ENCODE measurements at places on chromosomes 1 and 21. TPM values are rescaled to one million over a fixed set of nuclear protein-coding genes. Genes with fewer than 3 reads are reported as not detected.

- DNase-seq, result no peak
Observed at GRCh38 chr1:92538413-92539061, 51.8 kb upstream of the GFI1 start.

- DNase-seq, result no peak
Observed at GRCh38 chr1:22509815-22510214, 53.5 kb upstream of the EPHA8 start.

DNA sequence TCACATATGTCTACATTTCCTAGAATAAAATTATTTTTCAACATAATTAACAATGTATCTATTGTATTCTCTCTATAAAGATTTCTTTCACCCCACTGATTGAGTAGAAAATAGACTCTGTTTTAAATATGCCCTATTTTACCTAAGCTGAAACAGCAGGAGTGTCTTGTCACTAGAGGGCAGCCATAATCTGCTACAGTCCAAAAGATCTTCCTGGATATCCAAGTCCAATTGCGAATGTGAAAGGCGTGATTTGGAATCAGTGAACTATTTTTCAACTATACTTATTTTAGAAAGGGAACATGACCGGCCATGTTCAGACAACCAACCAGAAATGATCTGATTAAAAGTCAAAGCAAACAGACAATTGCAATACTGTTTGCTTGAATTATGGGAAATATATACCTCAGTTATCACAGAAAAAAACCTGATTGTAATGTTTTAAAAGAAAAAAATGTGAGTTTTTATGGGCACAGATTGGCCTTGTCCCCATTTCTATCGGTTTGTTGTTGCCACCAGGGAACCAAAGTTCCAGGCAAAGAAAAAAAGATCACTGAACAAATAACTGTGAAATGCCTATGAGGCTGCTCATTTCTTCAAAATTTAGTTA is 1211.0 kb upstream of the ADGRL4 start:
- no peak for DNase-seq

DNA sequence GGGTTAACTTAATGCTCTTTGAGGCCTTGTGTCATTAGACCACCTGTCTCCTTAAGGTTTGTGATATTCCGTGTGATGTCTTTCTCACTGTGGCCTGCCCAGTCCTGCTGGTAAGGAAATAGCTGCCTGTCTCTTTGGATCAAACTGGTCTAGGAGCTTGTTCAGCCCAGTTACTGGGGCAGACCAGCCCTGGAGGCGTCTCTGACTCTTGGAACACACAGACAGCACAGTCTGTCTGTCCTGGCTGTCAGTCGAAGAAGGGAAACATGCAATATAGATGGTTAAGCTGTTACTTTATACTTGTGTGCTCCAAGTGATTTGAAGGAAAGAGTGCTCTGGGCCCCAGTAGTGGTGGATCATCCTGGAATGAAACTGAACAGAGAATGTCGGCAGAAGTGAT is 20.4 kb downstream of the PBX1 start:
- no peak for DNase-seq

- no peak for DNase-seq
Observed at GRCh38 chr1:13443335-13443979, 33.2 kb downstream of the PRAMEF20 start.

DNA sequence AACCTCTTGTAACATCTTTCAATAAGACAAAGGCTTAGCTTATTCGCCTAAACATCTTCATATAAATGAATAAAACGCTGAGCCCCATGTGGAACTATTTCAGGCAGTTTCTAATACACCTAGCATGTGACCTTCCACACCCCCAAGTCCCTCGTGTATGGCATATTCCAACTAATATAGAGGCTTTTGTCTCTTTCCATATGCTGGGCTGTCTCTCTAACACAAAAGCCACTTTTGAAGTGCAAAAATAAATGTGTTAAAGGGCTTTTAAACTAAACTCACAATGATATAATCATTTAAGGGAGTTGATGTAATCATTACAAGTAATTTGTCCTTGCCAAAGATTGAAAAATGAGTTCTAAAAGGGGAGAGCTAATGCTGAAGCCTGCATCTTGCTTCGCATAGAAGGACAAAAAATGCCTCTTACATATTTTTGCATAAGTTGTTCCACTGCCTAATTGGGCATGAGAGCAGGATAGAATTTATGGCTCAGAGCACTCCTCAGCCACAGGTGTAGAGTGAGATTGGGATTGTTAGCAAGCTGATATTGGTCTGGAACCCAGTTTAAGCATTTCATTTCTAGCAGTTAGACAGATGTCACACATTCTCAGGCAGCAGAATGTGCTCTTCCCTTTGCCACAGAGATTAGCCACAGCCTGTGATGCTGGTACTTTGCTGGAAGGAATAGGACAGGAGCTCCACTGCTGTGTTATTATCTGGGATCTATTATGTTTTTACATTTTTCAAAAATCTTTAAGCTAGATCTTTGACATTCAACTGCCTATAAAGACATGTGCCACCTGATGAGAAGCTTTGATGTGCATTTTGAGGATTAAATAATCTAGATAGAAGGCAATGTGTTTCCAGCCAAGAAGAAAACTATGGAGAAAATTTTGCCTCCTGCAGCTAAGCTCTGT is 1044.4 kb downstream of the ADGRL2 start:
- DNase-seq, result no peak

DNA sequence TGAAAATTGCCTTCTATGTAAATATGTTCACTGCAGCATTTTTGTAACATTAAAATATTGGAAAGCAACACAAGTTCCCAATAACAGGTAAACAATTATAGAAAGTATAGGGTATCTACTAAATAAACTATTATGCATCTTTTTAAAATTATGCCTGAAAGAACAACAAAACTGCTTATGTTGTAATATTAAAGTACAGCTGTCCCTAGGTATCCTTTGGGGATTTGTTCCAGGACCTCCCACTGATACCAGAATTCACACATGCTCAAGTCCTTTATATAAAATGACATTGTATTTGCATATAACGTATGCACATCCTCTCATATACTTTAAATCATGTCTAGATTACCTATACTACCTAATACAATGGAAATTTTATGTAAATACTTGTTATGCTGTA is 121.8 kb upstream of the TNFSF4 start:
- DNase-seq, result no peak

DNA sequence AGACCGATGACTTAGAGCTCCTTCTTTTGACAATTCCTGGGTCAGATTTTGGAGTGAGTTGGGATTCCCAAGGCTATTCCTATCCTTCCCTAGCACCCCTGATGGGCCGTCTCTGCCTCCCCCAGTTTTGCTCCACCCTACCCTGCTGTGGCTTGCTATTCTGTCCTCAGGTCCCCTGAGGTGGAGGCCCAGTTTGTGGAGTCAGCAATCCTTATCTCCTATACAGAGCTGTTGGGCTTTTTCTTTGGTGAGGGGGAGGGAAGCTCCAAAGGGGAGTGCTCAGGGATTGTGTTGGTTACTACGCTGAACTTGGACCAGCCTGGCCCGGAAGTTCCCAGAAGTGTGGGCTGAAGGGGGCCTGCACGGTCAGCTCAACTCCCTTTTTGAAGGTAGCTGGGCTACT is 7.6 kb downstream of the SESN2 start:
- no peak for DNase-seq

DNA sequence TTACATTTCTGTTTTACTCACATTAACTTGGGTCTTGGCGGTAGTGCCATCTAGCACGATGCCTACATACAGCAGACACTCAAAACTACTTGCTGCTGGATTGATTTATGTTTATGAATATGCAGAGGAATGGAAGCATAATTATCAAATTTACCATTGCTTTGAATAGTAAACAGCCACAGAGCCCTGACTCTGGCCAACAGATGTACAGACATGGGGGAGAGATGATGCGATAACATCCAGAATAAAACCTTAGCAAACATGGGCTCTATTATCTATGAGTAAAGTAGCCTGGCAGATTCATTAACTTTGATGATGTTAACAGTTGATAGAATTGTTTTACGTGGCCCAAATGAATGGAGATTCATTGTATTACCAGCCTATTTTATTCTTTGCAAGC is 42.8 kb downstream of the PTGFR start:
- DNase-seq, result no peak

Gene NPR1
- total RNA-seq, result 0.16 TPM

Gene FAM72C
- total RNA-seq, result 3.6 TPM

Gene RIPK4
- total RNA-seq, result 0.13 TPM

- no peak for DNase-seq
Observed at GRCh38 chr1:223780949-223781348, 64.8 kb downstream of the TP53BP2 start.

DNA sequence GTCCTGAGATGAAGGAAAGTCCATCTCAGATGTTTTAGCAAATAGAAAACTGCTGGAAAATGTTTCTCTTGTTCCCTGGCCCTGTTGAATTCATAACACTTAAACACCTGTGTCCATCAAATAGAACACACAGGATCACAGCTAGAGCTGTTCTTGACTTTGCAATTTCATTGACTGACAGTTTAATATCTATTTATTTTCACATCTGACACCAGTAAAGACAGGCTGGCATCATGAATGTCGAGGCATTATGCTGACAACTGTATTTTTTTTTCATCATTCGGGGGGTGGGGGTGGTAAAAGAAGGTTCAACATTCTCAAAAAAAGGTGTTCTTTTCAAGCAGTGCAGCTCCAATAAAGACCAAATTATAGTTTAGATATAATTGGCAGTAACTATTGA is 591.2 kb upstream of the PTBP2 start:
- DNase-seq, result no peak

Gene TRIM58
- 0.11 TPM for total RNA-seq

DNA sequence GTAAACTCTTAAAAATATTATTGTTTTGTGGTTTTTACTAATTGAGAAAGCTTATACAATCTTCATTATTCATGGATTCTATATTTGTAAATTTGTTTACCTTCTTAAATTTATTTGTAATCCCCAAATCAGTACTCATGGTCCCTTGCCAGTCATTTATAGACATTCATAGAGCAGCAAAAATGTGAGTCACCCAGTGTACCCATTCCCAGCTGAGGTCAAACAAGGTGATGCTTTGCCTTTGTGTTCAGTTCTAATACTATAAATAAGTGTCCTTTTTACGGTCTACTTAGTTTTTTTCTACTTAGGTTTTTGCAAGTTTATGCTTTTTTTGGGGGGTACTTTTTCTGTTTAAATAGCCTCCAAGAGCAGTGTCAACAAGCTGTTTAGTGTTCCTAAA is 36.1 kb downstream of the SORT1 start:
- DNase-seq, result no peak

- no peak for DNase-seq
Observed at GRCh38 chr1:183484254-183484653, 12.0 kb downstream of the SMG7 start.

- DNase-seq, result no peak
Observed at GRCh38 chr1:22841860-22842281, 130.8 kb downstream of the LACTBL1 start.

GRCh38 chr1:63127376-63127775 is 195.0 kb upstream of the FOXD3 start:
- DNase-seq, result no peak

Gene TESK2
- 2.0 TPM for total RNA-seq

- no peak for DNase-seq
Observed at GRCh38 chr1:27615346-27616192, 11.6 kb upstream of the AHDC1 start.

DNA sequence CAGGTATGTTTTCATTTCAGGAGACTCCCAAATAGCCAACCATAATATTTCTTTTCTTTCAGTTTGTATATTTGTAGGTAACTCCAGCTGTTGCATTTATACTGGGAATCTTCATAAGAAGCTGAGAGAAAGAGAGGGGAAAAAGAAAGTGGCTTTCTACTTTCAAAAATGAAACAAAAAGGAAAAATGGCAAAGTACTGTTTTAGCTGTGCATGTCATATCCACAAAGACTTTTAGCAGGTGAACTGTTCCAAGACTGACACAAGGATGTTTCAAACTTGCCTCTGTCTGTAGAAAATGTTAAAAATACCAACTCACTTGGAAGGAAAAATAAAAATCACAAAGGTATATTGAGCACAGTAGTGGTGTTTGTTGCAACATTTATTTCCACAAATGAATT is 41.9 kb upstream of the CACYBP start:
- DNase-seq, result no peak

DNA sequence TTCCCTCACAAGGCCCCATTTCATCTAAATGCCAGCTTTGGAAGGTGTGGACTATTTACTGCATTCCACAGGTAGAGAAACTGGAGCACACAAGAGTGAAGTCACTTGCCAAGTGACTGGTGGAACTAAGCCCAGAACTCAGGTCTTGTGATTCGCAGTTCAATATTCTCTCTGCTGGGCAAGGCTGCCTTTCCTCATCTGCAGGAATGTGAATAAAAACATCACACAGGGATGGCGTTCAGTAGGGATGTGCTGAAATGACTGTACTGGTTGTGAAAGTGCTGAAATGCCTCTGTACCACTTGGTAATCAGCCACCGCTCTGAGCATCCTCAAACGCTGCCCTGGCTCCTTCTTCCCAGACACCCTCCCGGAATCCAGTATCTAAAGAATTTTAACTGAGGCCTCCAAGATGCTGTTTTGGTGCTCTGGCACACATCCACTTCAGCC is 145.6 kb downstream of the HIVEP3 start:
- no peak for DNase-seq

Gene DNASE2B
- not detected for total RNA-seq

DNA sequence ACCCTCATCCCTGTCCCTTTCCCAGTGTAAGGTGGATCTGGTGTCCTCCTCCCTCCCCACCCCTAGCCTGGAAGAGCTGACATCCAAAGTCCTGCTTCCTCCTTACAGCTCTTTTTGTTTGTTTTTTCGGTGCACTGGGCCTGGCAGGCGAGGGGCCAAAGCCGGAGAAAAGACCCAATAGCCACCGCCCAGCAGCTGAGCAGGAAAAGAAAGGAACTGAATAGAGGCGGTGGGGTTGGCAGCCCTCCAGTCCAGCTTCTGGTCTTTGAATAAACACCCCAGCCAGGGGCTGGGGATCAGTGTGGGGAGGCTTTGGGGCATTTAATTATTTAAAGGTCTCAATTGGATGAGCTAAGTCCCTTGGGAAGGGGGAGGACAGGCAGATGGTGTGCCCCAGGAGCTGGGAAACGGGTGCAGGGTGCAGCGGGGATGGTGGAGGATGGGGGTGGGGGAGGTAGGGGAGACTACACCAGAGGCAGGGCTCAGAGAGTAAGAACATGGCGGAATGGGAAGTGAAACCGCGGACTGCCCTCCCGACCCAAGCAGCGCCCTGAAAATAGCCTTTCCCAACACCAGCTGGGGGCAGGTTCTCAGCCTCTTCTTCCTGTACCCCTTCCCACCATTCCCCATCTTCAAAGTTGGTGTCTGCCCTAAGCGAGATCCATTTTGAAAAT is 20.2 kb downstream of the BTG2 start:
- no peak for DNase-seq

- DNase-seq, result no peak
Observed at GRCh38 chr1:22592919-22593790, 29.9 kb downstream of the EPHA8 start.

Gene MORC3
- total RNA-seq, result 22.7 TPM

DNA sequence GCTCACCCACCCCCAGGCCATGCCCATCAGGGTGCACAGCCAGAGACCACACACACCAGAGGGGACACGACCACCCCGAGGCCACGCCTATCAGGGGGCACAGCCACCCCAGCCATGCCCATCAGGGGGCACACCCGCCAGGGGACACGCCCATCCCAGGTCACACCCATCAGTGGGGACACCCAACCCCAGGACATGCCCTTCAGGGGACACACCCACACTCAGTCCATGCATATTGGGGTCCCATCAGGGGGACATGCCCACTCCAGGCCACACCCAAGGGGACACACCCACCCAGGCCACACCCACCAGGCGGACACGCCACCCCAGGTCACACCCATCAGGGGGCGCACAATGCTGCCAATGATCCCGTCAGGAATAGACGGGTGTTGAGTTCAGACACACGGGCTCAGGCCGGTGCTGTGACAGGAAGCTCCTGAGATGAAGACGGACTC is 20.7 kb downstream of the MCM3AP start:
- DNase-seq, result no peak

All from activated T-cell treated with anti-CD3 and anti-CD28 coated beads, Interleukin-2, amount 50 U/mL, for 4 hours (primary cell).